ENCODE measurements at places on chromosomes 7 and 10.

GRCh38 chr10:1210667-1211066 is 154.5 kb downstream of the WDR37 start:
- no peak for DNase-seq

DNA sequence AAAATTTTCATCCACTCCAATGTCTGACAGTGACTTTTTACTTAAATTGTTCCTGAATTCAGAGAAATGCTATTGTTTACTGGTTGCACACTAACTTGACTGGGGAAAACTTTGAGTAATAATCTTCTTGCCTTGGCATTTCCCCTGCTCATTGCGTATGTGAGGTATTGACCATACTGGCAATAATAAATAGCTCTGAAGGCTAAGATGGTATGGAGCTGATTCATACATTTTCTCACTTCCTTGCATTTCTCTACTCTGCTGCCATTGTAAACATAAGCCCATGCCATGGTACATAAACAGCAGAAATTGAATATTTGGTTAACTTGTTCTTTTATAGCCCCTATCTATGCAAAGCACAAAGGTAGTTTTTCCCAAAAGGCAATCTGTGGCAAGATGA is 290.0 kb downstream of the RNLS start:
- DNase-seq: no peak

- DNase-seq: no peak
Measured at GRCh38 chr7:118250860-118251494, 26.5 kb downstream of the ANKRD7 start.

GRCh38 chr10:14063531-14064285 is 267.0 kb downstream of the FRMD4A start:
- no peak for DNase-seq

- DNase-seq: no peak
Measured at GRCh38 chr7:54680377-54681005, 78.5 kb downstream of the SEC61G start.

- peak; percentile 15 for DNase-seq
Measured at GRCh38 chr7:101743241-101743994, 74.0 kb upstream of the CUX1 start.

DNA sequence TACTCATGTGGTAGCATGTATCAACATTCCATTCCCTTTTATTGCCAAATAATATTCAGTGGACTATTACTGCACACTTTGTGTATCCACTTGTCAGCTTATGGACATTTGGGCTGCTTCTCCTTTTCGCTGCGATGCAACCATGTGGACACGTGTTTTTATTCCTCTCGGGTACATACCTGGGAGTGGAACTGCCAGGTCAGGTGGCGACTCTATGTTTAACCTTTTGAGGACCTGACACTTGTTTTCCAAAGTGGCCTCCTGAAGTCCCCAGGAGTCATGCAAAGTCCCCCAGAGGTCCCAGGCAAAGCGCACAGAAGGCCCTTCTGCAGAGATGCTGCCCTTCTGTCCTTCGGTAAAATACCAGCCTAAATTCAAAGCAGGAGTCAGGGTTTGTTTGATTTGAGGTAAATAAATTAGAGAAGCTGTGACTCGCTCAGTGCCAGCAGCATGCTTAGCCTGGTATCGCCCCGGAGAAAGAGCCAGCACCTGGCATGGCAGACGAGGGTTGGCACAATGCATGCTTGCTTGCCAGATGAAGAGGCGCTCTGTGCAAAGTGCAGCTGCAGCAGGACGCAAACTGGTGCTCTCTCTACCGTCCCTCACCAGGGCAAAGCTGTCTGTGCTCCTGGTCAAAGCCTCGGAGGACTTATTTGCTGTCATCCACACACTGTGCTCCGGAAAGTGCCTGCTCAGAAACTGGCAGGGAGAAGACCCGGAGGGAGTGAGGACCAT is 37.8 kb downstream of the HIPK2 start:
- no peak for DNase-seq

DNA sequence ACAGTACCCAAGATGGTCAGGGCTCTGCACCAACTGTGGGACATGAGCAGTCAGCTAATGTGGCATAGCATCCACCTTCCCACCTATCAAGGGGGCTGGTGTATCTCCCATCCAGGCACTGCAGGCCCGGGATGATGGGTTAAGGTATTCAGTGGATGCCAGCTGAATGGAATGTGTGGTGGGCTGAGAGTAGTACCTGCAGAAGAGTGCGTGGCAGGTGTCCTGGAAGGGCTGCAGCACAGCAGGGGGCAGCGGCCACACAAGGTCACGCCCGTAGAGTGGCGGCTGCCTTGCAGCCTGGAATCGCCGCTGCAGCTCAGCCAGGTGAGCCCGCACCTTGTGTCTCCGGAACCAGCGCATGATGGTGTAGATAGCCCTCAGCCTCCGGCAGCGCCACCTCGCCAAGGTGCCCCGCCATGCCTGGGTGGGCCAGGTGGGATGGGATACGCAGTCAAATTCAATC is 13.3 kb downstream of the MYO1G start:
- DNase-seq: no peak

- no peak for DNase-seq
Measured at GRCh38 chr10:13795653-13796555, 209.1 kb downstream of the PRPF18 start.

DNA sequence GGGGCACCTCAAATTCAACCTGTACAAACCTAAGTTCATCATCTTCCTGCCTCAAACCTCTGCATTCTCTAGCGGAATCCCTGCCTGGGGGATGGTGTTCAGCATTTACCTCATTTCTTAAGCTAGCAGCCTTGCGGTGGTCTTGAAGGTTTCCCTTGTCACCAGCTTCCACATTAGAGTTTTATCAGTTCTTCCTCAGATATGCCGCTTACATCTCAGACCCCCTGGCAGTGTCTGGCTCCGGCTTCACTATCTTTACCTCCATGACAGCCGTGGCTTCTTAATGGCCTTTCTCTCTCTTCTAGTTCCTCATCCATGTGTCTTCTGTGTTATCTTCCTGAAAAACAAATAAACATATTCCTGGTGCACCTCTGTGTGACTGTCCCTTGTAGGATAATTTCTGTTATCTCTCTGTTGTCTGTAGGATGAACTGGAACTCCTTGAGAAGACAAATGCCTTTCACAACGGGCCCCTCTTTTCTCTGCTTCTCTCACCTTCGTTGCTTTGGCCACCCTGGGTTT is 101.1 kb upstream of the BMPER start:
- no peak for DNase-seq

DNA sequence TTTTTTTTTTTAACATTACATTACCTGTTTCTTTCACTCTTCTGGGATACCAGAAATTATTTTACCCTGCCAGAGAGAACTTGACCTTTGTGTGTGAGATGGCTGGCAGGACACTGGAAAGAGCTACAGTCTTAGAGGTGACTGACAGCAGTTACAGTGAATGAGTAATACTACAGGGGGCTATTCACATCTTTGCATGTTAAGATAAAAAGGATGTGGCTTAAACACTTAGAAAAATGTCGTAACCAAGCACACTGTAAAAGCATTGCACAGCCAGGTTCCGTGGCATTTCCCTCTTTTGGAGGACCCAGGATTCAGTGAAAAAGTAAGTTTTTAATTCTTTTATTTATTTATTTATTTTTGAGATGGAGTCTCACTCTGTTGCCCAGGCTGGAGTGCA is 18.8 kb upstream of the TBC1D12 start:
- DNase-seq: no peak

- no peak for DNase-seq
Measured at GRCh38 chr10:110932505-110933180, 13.2 kb downstream of the SHOC2 start.

- no peak for DNase-seq
Measured at GRCh38 chr10:47368431-47369180, 15.5 kb downstream of the ZNF488 start.

DNA sequence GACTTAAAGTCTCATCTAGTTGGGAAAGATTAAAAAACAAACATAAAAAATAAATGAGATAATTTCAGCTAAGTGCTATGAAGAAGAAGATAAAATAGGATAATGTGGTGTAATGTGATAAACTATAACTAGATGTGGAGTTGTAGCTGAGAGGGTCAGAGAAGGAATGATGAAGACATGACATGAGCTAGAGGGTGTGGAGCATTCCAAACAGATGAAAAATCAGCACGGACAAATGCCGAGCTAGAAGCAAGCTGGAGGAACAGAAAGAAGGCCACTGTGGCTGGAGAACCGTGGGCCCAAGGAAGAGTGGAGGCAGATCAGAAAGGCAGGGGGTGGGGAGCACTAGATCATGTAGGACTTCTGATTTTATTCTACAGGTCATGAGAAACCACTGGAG is 70.6 kb downstream of the CDK6 start:
- no peak for DNase-seq

GRCh38 chr10:132149917-132150316 is 36.8 kb upstream of the DPYSL4 start:
- no peak for DNase-seq

DNA sequence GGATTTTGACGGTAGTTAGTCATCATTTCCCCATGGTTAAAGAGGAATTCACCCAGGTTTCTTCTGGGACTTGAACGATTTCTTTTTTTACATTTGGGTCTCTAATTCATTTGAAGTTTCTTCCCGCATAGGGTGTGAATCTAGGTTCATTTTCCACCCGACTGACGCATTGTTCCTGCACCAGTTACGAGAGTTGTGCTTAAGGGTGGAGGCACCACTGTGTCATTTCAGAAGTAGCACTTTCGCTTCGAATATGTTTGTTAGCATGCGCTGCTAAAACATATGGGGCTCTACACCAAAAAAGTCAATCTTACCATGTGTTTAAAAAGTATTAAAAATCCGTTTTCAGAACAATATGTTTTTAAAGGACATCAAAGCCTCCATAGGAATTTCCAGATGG is 140.3 kb downstream of the VIPR2 start:
- DNase-seq: no peak

DNA sequence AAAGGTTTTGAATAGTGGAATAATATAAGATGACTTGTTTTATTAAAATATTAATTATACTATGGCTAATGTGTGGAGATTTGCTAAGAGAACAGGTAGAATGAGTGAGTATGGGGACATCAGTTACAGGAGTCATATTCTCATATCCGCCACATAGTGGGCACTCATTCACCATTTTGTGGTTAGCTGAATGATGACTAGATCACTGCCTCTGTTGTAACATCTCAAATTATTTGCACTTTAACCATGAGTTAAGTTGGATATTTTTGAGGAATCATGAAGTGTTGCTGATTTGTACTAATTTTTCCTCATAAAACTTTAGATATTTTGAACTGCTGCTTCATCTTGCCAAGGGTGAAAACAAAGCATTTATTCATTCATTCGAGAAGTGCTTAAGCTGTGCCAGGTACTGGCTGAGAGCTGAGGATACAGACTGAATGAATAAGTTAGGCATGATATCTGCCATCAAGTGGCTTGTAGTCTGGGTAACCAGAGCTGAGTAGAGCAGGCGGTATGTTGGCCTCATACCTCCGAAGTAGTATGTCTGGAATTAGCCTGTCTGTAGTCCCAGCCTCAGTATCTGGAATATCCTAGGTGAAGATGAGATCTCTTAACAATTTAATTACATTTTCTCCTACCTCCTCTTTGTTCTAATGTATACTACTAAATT is 100.5 kb downstream of the ZEB1 start:
- DNase-seq: no peak

DNA sequence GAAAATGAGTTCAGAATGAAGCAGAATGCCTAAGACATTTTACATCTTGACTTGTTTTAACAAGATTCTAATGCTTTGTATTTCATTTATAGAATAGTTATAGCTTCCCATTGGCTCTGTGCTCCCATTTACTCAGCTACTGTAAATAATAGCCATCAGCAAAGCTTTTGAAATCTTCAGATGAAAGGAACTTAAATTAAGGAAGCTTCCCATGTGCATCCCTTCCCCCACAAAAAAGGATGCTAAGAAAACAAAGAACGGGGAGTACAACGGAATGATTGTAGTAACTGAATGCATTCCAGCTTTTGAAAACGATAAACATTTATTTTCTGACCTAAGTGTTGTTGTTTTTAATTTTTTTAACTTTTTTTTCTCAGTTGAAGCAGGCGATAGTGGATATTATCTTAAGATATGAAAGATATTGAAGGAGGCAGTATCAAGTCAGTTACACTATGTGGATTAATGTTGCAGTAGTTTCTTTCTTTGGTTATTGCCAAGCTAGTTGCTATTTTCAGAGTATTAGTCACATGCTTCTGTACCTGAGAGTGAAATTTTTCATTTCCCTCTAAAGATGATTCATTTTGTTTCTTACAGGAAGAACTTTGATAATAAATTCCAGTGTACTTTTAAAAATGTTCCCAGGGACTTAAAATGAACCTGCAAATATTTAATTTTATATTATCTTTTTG is 129.2 kb downstream of the KCND2 start:
- no peak for DNase-seq
